ENCODE measurements at places on chromosomes 2 and 18.

DNA sequence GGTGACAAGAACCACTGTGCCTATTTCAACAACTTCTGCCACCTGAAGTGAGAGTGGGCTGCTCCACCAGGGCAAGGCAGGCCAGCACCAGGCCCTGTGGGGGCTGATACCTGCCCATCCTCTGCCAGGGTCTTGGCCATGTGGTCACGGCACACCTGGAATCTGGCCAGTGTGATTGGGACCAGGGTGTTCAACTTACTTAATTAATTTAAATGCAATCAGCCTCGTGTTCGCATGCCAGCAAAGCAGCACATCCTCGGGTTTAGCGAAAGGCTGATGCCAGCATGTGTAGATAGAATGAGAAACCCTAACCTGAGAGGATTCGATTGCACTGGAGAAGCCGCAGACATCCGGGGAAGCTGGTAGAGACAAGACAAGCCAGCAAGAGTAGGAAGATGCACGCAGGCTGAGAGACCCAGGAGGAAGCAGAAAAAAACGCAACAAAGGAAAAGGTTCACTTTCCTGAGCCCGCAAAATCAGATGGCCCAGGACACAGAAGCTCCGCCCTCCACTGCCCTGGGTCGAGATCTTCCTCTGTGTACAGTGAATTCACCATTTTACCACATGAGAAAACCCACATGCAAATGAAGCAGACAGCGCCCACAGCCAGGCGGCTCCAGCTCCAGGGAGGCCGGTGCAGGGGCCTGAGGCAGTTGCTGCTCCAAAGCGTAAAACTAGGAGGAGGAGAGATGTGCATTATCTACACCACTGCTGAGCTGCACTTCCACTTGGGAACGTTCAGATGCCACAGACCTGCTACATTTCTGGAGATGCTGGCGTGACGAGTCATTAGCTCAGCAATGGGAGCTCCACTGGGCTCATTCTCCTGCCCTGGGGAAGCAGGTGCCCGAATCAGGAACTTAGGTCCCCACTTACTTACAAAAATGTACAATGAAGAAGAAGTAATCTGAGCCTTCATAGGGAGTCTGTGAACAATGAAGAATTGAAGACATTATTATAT is 92.1 kb downstream of the TMEM18 start:
- DNase-seq = no peak

DNA sequence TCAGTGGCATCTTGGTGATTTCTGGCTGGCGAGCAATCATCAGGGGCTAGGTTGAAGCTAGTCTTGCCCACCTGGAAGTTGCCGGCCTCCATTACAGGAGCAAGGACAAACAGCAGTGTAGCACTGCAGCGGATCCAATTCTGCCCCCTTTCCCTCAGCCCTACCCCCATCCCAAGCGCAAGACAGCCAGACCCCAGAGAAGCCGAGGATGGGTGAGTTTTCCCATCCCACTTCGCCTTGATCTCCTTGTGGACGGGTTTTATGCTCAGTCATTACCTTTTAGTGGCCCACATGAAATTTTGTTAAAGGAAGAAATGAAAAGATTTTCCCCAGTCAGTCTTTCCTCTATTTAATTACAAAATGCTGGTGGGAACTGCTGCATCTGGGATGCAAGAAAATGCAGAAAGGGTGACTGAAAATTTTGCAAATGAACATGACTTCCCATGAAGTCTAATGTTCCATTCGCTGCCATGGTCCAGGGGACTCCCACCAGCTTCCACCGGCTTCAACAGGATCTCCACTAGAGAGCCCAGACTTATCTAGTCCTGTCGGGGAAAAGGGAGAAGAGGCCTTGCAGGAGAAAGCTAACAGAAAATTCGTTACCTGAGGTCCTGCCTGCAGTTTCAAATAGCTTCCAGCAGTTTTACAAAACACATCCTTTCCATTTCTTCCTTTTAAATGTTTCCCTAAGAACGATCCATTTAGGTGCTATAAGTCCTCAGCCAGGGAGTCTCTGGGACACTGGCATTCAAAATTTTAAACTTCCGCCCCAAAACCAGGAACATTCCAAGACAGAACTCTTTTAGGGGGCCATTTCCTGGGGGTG is 1.9 kb upstream of the HOXD9 start:
- no peak for DNase-seq

- DNase-seq = no peak
These were observed 195.9 kb upstream of the ZNF804A start for GRCh38 chr2:184402381-184402780.

DNA sequence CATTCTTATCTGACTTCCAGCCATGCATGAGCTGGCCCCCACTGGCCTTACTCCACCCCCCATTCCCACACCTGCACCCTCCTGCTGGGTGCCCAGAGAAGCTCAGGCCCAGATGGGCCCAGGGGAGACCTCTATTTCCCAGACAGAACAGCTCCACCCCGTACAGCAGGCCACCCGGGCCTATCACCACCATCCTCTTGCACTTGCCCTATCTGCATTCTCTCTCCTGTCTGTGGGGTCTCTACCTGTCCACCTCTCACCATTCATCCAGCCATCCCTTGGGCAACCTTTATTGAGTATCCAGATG is 25.3 kb upstream of the TNS1 start:
- no peak for DNase-seq

- no peak for DNase-seq
These were observed 571.1 kb upstream of the SOX11 start for GRCh38 chr2:5121121-5121520.

GRCh38 chr2:118031566-118031965 is 17.7 kb upstream of the CCDC93 start:
- no peak for DNase-seq

DNA sequence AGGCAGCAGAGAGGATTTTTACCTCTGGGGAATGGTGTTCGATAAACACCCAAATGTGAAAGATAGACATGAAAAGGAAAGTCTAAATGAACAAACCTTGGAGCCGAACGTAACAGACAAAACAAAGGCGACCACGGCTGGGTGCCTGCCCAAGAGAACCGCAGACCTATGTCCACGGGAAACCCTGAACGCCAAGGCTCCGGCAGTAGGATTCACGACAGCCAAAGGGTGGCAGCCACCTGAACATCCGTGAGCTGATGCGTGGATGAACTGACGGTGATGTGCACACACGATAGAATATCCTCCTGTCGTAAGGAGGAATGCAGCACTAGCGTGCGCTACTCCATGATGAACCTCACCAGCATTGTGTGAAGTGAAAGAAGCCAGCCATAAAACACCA is 85.6 kb downstream of the MBP start:
- DNase-seq = no peak

- DNase-seq = no peak
These were observed 105.0 kb downstream of the PRKRA start for GRCh38 chr2:178345951-178346350.

DNA sequence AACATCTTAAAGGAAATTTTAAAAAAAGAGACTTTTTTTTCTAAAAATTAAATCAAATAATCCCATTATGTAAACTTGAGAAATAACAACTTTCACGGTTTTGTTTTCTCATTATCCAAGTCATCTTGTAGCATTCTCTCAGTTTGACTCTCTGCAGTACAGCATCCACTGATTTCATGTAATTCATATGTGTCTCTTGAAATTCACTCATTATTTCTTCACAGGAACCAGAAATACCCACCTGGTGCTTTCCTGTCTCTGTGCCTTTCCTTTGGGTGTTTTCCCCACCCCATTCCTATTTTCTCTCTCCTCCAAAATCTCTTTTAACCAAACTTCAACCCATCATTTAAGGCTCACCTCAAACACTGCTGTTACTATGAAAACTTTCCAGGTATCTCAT is 116.1 kb upstream of the STK17B start:
- DNase-seq = no peak

DNA sequence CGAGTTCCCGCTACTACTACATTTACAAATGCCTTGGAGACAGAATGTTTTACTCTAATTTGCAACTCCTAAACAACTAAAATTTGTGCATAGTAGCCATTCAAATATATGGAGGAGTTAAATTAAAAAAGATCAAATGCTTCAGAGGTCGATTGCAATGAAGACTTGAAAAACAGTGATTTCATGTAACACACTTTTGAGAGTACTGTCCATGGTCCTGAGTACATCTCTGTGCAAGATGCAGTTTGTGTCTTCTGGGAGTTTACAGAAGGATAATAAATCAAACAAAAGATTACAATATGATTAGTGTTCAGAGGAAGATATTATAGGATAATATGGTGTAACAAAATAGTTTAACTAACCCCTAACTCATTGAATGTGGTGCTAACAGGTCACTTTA is 894.7 kb downstream of the TMEM182 start:
- no peak for DNase-seq

- no peak for DNase-seq
These were observed 96.0 kb downstream of the SMAD7 start for GRCh38 chr18:48854780-48855179.

- DNase-seq = no peak
These were observed 710 bp downstream of the DUSP19 start for GRCh38 chr2:183079139-183079775.

GRCh38 chr2:67260343-67261277 is 136.5 kb upstream of the ETAA1 start:
- peak; percentile 94 for DNase-seq

DNA sequence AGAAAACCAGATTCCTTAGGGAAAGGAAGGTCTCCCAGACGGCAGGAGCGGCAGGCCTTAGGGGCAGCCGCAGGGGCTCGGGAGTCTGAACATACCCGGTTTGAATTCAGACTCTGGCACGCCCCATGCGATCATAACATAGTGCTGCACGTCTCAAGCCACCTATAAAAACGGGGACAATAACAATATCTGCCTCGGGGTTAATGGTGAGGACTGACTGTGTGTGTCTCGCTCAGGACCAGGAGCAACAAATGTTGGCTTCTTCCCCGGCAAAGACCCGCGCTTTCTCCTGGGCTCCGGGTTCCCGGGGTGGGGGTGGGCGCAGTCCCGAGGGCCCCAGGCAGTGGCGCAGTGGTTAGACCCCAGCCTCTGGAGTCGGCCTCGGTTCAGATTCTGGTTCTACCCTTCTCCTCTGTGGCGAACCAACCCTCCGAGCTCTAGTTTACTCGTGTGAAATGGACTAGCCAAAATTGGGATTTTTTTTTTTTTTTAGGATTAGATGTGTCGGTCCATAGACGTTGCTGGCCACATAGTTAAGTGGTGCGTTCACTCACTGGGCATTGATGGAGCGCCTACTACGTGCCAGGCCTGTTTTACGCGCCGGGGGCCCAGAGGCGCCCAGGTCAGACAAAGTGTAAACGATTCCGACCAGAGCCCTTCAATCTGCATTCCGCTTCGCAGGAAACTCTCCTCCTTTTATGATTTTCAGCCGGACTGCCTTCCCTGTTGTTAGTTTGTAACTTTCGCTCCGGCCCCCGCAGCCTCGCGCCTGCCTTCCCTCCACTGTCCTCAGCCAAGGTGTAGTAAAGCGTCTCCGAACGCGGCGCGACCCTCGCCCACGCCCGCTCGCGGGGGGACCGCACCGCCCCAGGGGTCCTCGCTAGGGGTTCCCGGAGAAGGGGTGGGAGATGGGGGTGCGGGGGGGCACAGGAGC is 820 bp upstream of the SH3BP4 start:
- no peak for DNase-seq

- DNase-seq = no peak
These were observed 653.0 kb downstream of the RNF144A start for GRCh38 chr2:7570247-7570646.
